Mucosa of gallbladder (tissue), 1 donor: ENCODE measurements at places on chromosomes 1 and 21. TPM values are rescaled to one million over a fixed set of nuclear protein-coding genes. Genes with fewer than 3 reads are reported as not detected.

DNA sequence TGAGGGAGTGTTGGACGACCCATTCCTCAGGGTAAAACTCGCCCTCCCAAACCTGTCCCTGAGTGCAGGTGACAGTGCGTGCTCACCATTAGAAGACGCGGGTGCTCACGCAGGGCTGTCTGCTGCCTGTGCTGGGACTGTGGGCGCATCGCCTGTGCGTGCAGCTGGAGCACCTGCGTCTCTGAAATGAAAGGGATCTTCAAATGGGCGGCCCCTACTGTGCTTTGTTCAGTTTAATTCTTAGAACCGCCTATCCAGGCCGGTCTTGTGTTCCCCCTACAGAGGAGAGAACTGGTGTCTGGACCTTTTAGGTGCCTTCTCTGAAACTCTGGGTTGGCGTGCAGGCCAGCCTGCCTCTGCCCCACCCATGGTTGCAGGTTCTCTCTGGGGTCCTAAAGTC is 125.8 kb downstream of the PCBP3 start:
- DNase-seq, result no peak

Gene LYPD8
- total RNA-seq, result not detected

DNA sequence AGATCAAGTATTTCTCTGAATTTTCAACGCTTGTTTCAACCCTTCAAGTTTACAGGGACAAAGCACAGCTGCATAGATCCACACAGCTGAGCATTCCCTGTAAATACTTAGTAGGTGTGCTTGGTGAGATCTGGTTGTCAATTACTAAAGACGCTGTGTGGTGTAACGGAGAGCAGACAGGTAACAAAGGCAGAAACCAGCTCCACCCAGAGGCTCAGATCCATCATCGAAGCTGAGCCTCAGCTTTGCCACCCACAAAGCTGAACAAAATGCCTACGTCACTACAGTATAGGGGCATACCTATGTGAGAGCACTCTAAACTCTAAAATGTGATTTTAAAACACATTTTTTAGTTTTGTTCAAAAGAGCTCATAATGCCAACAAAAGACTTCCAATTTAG is 38.7 kb downstream of the PACC1 start:
- no peak for DNase-seq

DNA sequence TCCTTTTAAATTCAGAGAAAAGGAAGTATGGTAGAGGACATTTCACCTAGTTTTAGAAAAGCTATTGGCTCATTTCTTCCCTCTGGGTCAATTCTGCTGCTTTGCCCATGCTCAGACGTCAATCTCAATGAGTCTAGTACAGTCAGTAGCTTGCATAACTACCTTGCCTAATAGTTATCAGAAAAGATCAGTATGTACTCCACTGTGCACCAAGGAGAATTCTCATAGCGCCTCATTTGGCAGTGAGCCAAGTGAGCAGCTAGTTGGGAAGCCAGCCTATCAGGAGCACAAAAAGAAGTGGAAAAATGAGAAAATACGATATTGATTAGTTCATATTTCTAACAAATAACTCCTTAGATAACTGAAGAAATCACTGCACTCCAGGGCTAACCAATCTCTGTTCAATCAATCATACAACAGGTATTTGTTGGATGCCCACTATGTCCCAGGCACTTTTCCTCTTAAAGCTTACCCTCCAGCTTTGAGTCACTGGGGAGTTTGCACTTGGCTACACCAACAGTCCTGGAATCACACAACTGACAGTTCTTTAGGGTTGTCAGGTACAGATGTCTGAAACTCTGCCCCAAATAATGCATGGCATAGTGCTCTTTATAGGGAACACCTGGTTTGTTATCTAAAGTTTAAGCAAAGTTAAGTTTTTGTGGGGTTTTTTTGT is 50.2 kb downstream of the PRDX6 start:
- no peak for DNase-seq

Gene KCNA3
- 3.5 TPM for total RNA-seq
